ENCODE measurements at places on chromosomes 1 and 21. TPM values are rescaled to one million over a fixed set of nuclear protein-coding genes. Genes with fewer than 3 reads are reported as not detected.

ZNF436 gene
- polyA plus RNA-seq: 4.6 TPM

SPRR1A gene
- polyA plus RNA-seq: not detected

KCNC4 gene
- polyA plus RNA-seq: 12.9 TPM

JAM2 gene
- 6.0 TPM for polyA plus RNA-seq

HOOK1 gene
- 9.4 TPM for polyA plus RNA-seq

IGSF9 gene
- 1.3 TPM for polyA plus RNA-seq

ACOT11 gene
- 31.1 TPM for polyA plus RNA-seq

OR2T11 gene
- polyA plus RNA-seq: not detected

SAMD13 gene
- polyA plus RNA-seq: 2.9 TPM

DNA sequence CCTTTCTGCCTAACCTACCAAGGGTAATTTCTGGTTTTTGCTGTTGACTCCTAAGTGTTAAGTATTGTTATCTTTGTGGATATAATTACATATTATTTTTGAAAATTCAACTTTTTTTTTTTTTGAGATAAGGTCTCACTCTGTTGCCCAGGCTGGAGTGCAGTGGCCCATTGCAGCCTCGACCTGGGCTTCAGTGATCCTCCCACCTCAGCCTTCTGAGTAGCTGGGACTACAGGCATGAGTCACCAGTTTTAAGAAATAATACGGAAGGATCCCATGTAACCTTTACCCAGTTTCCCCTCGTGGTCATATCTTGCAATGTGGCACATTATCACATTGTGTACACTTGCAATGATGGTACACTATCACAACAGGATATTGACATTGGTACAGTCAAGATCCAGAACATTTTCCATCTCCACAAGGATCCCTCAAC is 3.1 kb downstream of the CHD1L start:
- no peak for DNase-seq

DNA sequence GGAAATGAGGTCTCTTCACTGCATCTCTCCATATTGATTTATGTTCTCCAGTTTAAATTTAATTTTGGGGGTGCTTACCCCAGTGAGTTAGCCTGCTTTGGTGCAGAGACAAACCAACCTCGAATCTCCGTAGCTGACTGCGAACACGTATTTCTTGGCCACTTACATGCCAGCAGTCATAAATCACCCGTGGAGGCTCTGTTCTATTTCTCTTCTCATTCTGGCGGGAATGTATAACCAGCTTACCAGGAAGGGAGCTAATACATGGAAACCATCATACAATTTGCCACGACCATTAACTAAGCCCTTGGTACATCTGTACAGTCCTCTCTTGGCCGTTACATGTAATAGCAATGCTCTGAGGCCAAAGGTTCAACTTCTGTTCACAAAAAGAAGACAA is 148.0 kb downstream of the PLA2G4A start:
- DNase-seq: no peak

- no peak for DNase-seq
Observed at GRCh38 chr21:46191257-46191685, 7.0 kb upstream of the SPATC1L start.

DNA sequence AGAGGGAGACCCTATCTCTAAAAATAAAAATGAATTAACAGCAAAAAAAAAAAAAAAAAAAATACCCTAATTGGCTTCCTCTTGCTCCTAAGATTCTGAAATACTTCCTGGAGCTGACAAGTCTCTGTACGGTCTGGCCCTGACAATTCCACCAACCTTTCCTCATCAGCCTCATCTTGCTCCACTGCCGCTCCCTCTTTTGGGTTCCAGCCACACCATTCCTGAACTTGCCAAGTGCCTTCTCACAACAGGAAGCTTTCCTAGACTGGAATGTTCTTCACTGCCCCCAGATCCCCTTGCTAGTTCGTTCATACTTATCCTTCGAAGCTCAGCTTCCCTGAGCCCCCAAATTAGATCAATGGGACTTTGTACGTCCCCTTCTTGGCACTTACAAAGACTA is 37.0 kb downstream of the AKNAD1 start:
- no peak for DNase-seq

GRCh38 chr1:202063093-202063492 is 52.7 kb downstream of the ELF3 start:
- DNase-seq: no peak

- no peak for DNase-seq
Observed at GRCh38 chr1:33424610-33425009, 6.3 kb downstream of the PHC2 start.

DNA sequence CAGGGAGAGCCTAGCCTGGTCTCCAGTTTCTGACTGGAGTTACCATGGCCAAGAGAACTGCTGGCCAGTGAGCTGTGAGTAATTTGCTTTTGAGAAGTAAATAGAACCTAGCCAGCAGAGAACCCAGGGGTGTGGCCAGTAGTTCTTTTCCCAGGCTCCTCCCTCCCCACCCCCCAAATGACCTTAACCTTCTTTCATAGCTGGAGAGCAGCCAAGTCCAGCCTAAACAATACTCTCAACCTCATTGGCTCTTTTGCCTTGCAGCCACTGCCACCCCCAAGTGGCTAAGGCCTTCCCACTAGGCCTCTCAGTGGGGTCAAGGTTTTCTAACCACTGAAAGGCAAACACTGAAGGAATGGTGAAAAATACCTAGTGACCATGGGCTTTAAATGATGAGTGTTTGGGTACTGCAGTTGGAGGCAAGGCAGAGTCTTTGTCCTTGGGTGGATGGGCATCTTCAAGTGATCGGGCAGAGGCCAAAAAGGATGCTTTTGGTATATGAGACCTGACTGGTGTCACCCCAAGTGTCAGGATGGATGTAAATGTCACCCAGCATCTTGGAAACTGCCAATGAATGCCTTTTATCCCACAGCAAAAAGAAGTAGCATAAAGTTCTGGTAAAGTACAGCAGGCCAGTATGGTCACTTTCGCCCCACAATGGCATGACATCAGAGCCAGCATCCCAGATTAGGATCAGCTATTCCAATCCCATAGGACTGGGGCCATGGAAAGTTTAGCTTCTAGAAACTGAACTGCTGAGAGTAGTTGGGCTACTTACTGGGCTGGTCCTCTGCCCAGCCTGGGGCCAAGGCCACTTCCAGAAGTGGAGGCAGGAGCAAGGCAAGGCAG is 3.5 kb upstream of the PIGV start:
- DNase-seq: peak; percentile 68

DNA sequence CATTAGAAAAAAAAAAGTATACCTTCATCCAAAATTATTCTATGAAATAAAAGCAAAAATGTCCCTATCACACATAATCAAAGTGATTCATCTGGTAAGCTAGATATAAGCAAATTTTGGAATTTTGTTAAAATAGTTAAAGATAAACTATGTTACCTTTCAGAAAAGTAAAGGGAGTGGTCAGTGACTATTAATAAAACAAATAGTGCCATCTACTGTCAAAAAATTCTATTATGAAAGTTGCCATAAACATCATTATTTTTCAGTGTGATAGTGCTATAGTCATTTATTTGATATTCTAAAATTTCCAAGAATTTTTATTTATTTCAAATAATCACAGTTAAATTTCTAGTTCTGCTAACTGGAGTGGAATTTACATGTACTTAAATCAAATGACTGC is 803.7 kb downstream of the KCNT2 start:
- DNase-seq: no peak

GRCh38 chr1:84428235-84428634 is 30.0 kb downstream of the DNASE2B start:
- no peak for DNase-seq

- DNase-seq: peak; percentile 11
Observed at GRCh38 chr1:239655023-239655422, 268.7 kb downstream of the CHRM3 start.

DNA sequence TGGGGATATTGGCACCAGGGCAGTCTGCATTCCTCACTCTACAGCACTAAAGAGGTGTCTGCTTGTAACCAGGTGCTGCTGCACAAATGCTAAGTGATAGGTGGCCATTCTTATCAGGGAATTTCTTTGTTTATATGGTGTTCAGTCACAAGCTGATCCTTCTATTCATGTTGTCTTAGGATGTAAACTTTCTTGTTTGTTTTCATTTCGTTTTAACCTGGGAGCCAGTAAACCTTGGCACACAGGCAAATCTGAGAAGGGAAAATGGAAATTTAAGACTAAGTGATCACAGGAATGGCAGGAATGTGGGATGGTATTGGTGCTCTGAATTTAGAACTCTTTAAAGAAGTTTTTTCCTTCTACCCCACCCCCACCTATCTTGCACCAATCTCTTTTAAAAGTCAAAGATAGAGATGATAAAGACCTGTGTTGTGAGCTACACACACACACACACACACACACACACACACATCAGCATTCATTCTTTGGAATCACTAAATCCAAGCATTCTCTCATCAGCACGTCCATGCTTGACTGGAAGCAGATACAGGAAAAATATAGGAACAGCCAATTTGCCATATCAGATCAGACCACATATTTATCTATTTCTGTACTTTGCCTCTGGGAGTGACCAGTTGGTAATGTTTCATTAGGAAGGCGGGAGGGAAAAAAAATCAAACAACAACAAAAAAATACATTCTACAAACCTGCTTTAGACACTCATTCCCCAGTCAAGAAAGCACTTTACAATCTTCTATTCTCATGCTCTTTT is 451.4 kb upstream of the ADGRL2 start:
- DNase-seq: peak; percentile 21

DNA sequence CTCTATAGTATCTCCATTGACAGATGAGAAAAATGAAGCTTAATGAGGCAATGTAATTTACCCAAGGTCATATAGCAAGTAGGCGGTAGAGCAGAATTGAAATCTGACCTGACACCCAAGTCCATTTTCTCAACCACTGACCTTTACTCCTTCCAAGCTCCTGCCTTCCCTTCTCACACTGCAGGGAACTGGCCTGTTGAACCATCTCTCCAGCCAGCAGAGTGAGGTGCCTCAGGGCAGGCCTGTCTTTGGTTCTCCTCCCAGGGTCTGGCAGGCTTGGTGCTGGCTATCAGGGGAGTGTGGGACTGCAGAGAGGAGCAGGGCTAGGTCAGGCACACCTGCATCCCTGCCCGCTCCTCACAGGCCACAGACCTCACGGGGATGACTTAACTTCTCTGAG is 126.8 kb downstream of the BEND5 start:
- no peak for DNase-seq

DNA sequence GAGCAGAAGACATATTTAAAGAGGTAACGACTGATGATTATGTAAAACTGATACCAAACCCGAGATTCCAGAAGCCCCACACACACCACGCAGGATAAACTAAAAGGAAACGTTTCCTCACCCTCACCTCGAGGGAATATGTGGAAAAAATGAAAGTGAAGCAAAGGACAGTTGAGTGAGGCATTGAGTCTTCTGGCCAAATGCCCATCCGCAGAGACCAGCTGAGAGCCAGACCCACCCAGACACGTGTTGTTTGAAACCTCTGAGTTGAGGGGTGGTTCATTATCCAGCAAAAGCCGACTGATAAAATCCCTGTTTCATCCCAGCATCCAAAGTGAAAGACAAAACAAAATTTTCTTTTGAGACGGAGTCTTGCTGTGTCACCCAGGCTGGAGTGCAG is 29.6 kb upstream of the PCBP3 start:
- DNase-seq: no peak

DNA sequence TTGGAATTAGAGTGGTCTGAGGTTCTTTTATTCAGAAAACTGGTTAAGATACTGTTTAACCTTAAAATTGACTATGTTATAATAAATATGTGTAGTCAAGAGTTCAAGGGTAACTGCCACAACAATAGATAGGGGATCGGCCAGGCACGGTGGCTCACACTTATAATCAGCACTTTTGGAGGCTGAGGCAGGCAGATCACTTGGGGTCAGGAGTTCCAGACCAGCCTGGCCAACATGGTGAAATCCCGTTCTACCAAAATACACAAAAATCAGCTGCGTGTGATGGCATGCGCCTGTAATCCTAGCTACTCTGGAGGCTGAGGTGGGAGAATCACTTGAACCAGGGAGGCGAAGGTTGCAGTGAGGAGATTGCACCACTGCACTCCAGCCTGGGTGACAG is 39.5 kb downstream of the PDC start:
- DNase-seq: no peak
